ENCODE measurements at places on chromosomes 11 and 22.

GRCh38 chr22:17703811-17704210 is 65.3 kb downstream of the BCL2L13 start:
- DNase-seq: no peak

GRCh38 chr11:78420255-78420764 is 2.7 kb upstream of the GAB2 start:
- no peak for DNase-seq

DNA sequence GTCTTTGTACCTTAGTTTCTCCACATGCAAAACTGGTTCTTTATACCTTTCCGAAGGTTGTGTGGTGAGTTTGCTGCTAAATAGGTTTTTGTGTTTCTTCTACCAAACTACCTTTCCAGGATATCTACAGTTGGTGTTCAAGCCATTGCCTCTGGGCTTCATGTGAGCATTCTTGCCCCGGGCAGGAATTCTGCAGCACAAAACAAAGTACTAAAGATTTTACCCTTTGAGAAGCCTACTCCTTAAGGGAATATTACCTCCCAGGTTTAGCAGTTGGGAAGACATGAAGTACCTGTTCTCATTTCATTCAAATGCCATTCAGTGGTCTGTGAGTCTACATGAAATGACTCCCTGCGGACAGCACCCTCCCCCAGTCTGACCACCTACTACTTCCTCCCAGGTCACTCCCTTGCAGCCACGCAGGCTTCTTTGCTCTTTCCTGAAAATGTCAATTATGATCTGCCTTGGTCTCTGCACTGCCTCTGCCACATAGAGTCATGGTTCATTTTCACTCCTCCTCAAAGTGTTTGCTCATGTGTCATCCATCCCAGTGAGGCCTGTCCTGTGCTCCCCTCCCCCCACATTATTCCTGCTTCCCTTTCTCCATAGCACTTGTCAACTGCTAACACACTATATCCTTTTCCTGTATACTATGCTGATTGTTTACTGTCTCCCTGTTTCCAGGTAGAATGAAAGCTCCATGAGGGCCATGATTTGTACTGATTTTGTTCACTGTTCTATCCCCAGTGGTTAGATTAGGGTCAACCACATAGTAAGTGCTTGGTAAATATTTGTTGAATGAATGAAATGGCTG is 36.9 kb downstream of the PACS1 start:
- no peak for DNase-seq

GRCh38 chr11:87347441-87347840 is 309.7 kb downstream of the TMEM135 start:
- no peak for DNase-seq

DNA sequence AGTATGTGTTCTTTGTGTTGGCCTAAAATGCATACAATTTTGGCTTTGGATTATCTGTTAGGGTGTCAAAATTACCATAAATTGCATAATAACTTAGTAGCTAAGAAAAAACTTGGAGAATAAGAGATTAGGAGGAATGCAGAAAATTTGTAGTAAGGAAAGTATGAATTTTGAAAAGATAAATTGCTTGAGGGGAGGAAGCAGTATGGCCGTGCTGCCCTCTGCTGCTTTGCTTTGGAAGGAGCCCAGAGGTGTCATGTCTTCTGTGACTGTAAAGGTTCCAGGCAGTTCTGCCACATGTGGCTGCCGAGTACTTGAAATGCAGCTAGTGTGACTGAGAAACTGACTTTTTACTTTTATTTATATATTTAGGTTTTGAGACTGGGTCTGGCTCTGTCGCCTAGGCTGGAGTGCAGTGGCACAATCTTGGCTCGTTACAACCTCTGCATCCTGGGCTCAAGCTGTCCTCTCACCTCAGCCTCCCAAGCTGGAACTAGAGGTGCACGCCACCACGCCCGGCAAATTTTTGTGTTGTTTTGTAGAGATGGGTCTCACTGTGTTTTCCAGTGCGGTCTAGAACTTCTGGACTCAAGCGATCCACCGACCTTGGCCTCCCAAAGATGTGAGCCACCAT is 1.8 kb downstream of the ADSL start:
- no peak for DNase-seq

- DNase-seq: no peak
Measured at GRCh38 chr11:17075506-17075905, 2.0 kb downstream of the RPS13 start.

DNA sequence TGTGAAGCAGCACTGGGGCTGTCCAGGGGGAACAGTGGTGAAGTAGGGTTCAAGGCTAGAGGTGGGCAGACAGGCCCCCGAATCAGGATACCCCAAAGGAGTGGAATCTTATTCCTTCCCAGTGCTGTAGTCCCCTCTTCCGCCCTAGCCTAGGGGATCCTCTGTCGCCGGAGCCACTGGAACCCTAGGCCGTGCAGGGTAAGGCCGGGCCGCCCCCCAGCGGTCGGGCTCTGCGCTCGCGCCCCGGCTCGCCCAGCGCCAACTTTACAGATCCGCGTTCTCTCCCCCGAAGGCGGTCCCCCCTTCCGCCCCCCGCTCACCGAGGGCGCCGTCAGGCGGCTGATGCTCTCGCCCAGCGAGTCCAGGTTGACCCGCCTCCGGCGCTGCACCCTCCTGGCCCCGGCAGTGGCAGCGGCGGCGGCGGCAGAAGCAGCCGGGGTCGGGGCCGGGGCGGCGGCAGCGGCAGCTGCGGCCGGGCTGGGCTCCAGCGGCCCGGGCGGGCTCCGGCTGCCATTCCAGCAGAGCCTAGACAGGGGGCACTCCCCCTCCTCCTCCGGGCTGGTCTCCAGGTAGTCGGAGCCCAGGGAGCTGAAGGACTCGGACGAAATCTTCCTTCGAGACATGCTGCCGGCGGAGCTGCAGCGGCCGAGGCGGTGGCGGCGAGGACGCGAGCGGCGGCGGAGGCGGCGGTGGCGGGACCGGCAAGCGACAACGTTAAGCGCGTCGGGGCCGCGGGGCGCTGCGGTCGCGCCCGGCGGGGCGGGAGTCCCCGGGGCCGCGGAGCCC is 650 bp downstream of the GUCY1A2 start:
- DNase-seq: no peak

DNA sequence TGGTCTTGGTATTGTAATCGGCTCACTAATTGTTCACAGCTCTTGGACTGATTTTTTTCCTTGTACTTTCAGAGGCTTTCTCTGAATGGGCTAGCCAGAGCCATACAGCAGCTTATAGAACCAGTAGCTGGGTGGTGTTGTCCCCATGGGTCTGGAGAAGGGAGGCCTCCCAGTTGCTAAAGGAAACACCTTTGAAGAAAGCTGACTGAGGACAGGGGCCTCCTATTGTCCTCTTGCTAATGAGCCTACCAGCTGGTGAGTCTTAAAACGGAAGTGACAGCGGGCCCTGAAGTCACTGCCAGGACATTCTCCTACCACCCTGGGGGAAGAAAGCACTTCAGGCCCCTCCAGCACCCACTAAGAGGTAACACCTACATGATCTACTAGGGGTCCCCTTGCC is 9.9 kb downstream of the FADS3 start:
- no peak for DNase-seq

- DNase-seq: no peak
Measured at GRCh38 chr22:38204784-38205183, 3.0 kb downstream of the MAFF start.

DNA sequence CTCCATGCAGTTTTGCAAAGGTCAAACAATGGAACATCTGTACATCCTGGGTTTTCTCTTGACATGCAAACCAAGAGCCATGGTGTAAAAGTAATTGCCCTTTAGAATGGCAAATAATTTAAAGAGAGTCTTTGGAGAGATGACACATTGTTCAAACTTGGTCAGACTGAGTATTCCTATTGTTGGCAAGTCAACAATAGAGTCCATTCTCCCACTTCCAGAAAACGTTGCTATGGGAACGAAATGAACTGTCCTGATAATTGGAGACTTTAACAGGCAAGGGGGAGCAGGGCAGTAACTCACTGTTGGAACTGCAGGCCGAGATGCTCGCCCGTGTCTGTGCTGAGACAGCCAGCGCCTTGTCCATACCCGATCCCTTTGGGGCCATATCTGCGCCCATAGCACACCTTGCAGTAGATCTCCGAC is 13.9 kb downstream of the CSRP3 start:
- DNase-seq: no peak

GRCh38 chr11:132718711-132719671 is 813.3 kb downstream of the OPCML start:
- DNase-seq: no peak

DNA sequence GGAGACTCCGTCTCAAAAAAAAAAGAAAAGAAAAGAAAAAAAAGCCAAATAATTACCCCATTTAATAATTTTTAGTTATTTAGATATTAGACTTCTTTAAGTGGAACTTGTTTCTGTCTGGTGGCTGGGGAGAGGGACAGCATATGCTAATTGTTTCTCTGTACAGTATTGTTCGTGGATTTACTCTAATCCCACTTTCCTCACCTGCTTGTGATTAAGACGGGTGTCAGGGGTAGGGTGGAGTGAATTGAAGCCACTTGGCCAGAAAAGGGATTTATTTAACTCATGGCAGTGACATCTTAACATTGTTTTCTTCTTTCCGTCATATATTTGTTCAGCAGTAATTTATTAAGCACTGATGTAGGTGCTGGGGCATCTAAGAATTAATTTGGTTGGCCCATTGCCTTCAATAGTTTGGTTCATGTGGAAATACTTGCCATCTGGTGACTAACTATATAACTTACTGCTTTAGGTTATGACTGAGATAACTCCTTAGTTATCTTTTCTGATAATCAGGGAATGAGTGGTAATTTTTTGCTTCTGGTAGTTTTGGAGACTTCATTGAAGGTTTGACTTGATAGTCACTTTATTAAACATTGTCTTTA is 4.6 kb downstream of the TNRC6B start:
- no peak for DNase-seq

- DNase-seq: no peak
Measured at GRCh38 chr11:9269492-9270013, 4.4 kb upstream of the DENND5A start.

GRCh38 chr11:95344932-95345642 is 114.1 kb upstream of the SESN3 start:
- DNase-seq: no peak

DNA sequence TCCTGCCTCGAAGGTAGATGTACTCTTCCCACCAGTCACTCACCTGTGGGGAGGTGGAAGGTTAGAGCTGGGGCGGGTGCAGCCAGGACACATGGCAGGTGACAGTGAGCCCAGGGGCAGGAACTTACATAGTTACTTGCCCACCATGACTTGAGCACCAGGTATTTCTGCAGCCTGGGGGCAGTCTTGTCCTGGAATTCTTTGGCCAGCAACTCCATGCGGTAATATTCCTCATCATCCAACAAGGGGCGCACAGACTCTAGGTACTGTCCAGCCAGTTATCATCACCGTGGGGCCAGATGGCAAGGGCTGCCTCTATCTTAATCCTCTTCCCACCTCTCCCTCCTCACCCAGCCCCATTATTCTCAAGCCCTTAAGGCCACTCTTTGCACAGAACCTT is 2.2 kb downstream of the CPT1B start:
- DNase-seq: no peak

- DNase-seq: no peak
Measured at GRCh38 chr22:39728236-39728860, 157.8 kb downstream of the CACNA1I start.

DNA sequence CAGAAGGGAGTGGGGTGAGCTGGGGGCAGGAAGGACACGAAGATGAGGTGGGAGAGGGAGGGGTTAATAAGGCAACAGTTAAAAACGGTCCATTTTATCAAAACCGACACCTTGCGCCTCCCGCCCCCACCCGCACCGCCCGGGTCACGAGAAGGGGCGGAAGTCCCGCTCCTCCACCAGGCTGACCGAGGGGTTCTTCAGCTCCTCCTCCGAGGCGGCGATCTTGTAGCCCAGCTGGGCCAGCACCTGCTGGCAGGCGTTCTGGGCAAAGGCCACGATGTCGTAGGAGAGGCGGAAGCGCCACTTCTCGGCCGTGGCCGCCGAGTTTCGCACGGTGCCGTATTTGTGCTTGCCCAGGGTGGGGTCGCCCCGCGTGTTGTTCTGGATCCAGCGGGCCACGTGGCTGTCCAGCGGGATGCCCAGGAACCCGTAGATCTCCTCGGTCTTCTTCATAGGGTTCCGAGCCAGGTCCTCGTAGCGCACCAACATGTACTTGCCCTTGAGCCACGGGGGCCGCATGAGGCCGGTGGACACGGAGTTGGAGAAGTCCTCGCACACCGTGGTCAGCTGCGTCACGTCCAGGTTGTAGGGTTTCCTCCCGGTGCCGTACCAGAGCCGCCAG is 15.8 kb downstream of the CHST1 start:
- DNase-seq: no peak

GRCh38 chr11:3000032-3000961 is 8.2 kb upstream of the NAP1L4 start:
- DNase-seq: no peak

GRCh38 chr11:59172345-59173079 is 580 bp downstream of the DTX4 start:
- no peak for DNase-seq

DNA sequence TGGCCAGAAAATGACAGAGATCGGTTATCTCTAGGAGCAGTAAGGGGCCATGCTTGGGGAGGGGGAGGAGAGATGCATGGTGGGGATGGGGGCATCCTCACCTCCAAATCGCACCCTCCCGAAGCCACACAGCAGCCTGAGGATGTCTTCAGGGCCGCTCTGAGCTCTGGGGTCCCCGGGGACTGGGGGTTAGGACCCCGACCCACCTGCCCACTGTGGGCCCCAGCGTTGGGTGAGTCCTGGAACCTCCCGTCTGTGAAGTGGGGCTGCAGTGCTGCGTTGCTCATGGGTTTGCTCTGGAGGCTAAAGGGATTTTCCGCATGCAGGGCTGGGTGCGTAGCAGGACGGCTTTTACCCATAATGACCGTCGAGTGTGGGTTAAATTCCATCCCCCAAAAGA is 1046.3 kb downstream of the BRD1 start:
- DNase-seq: no peak

- no peak for DNase-seq
Measured at GRCh38 chr11:124759266-124760204, 2.6 kb downstream of the ESAM start.

- DNase-seq: no peak
Measured at GRCh38 chr11:37532271-37532670, 934.2 kb upstream of the RAG2 start.

DNA sequence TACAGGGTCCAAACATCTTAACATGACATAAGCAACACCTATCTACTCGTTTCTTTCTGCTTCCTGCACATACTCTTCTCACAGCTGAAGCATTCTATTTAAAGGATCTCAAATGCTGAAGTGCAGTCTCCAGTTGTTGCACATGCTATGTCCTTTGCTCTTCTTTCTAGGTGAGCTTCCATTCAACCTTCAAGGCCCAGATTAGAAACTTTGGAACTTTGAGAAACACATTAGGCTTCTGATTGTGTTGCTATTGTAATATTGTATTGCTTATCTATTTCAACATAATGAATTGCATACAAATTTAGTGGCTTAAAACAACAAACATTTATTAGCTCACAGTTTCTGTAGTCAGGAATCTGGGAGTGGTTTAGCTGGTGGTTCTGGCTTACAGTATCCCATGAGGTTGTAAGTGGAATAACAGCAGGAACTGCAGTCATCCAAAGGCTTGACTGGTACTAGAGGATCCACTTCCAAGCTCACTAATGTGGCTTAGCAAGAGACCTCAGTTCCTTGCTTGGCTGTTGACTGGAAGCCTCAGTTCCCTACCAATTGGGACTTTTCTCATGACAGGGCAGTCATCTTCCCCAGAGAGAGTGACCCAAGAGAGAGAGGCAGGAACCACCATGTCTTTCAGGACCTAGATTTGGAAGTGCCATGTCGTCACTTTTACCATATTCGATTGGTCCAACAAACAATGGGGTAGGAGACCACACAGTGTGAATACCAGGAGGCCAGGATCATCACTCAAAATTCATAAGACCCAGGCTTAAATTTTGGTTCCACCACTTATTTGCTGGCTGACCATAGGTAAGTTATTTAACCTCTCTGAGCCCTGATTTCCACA is 27.2 kb upstream of the RASSF10 start:
- no peak for DNase-seq

All from iPS DF 6.9 (cell line).